ENCODE measurements at places on chromosomes 7 and 10. TPM values are rescaled to one million over a fixed set of nuclear protein-coding genes. Genes with fewer than 3 reads are reported as not detected.

Gene SFRP4
- not detected for total RNA-seq

Gene FAM20C
- total RNA-seq: 84.2 TPM

Gene CYP2C18
- not detected for total RNA-seq

- DNase-seq: no peak
Measured at GRCh38 chr7:27220440-27220955, 20.6 kb upstream of the HOXA13 start.

Gene FLNC
- 149 TPM for total RNA-seq

- no peak for DNase-seq
Measured at GRCh38 chr7:81608748-81609382, 161.0 kb downstream of the HGF start.

DNA sequence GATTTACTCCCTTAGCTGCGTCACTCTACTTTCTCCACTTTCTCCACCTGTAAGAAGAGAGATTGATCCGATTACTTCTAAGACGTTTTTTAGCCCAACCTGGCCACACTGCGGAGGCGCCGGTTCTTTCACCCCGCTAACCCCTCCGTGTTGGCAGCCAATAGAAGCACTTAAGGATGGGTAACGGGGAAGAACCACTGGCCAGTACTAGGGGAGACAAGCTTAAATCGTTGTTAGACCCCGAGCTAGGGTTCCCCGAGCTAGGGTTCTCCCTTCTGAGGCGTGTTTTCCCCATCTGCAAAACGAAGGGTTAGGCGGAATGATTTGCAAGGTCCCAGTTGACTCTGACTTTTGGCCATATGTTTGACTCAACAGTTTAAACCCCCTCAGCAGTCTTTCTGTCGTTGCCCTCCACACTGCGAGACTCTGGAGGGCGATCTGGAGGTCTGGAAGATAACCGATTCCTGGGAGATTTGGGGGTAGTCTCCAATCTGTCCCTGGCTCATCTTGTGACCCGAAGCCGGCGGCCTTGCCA, 644 bp downstream of the UMAD1 start:
- no peak for DNase-seq

DNA sequence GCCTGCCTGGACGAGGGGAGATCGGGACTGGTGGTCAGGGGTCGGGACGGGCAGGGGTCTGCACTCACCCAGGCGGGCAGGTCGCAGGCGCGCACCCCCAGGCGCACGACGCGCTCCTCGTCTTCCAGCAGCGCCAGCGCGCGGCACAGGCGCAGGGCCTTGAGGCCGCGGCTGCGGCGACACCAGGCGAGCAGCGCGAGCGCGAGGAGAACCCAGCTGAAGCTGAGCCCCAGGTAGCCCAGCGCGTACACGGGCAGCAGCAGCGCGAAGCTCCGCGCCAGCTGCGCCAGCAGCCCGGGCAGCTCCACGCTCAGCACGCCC, 328 bp downstream of the ESYT2 start:
- DNase-seq: no peak

DNA sequence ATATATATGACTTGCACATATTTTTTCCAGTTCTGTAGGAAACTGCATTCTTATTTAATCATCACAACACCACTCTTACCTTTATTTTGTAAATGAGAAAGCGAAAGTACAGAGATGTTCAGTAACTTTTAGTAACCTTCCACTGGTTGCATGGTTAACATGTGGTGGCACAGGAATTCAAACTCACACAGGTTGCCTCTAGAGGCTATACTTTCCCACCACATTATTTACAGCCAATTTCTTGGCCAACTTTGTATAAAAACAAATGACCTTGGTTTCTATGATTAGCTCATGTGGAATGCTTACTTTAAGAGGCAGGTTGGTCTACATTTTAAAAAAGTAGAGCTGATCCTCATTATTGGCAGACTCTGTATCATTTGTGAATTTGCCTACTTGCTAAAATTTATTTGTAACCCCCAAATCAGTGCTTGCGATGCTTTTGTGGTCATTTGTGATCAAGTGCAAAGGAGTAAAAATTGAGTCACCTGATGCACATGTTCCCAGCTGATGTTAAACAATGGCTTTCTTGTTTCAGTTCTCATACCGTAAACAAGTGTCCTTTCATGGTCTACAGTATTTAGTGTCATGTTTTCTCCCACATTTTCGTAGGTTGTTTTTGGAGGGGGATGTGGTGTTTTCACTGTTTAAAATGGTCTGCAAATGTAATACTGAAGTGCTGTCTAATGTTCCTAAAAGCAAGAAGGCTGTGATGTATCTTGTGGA, 14.8 kb downstream of the BBS9 start:
- DNase-seq: no peak

Gene DAGLB
- 7.3 TPM for total RNA-seq

GRCh38 chr10:63072951-63073350, 60.2 kb upstream of the NRBF2 start:
- no peak for DNase-seq

Gene ENKUR
- total RNA-seq: not detected

- no peak for DNase-seq
Measured at GRCh38 chr7:155506854-155507337, 39.5 kb downstream of the CNPY1 start.

Gene MXI1
- 5.4 TPM for total RNA-seq

- no peak for DNase-seq
Measured at GRCh38 chr7:24318326-24318725, 34.3 kb downstream of the NPY start.

Gene AFAP1L2
- total RNA-seq: 14.2 TPM

- DNase-seq: no peak
Measured at GRCh38 chr7:107070710-107071109, 26.2 kb downstream of the PRKAR2B start.

Gene ABCB1
- total RNA-seq: 13.3 TPM

DNA sequence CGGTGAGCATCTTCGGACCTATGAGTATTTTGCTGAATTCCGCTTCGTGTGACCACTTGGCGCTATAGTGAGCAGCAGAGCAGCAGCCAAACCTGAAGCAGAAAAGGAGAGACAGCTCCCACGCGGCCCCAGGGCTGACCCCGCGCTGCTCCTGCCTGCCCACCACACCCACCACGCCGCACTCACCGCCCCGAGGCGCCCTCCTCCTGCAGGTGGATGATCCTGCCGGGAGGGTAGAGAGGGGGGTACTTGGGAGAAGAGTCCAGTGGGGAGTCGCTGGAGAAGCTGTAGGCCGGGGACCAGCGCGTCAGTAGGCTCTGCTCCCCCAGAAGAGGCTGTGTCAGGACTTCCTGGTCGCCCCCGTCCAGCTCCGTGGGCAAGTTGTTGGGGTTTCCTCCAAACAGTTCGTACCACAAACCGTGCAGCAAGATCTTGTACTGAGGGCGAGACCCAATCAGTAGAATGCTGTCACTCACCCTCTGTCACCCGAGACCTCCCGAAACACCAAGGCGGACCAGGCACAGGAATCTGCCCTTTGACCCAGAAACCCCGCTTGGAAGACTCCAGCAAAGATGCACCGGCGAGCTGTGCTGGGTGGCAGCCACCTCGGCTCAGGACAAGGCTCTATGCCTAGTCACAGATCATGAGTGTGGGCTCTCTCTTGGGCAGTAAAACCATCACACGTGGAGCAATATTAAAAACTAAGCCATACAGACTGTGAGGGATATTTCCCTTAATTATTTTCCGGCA, 37.6 kb downstream of the DAGLB start:
- no peak for DNase-seq

GRCh38 chr10:75371010-75371409, 30.6 kb downstream of the ZNF503 start:
- DNase-seq: no peak

- DNase-seq: peak; percentile 22
Measured at GRCh38 chr7:49396229-49396628, 377.2 kb upstream of the VWC2 start.

Gene MBL2
- total RNA-seq: not detected

DNA sequence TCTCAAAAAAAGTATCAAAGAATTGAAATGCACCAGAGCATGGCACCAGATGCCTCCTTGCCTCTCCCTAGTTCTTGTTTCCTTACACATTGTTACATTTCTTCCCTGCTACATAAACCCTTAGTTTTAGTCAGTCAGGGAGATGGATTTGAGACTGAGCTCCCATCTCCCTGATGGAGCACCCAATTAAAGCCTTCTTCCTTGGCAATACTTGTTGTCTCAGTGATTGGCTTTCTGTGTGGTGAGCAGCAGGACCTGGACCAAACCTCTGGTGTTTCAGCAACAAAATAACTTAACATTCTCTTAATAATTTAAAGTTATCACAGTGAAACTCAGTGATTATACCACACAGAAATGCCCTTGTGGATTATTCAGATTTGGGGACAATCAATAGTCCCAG, 26.9 kb downstream of the PPP1R3C start:
- no peak for DNase-seq

- no peak for DNase-seq
Measured at GRCh38 chr7:26724795-26725194, 139.6 kb downstream of the SKAP2 start.

DNA sequence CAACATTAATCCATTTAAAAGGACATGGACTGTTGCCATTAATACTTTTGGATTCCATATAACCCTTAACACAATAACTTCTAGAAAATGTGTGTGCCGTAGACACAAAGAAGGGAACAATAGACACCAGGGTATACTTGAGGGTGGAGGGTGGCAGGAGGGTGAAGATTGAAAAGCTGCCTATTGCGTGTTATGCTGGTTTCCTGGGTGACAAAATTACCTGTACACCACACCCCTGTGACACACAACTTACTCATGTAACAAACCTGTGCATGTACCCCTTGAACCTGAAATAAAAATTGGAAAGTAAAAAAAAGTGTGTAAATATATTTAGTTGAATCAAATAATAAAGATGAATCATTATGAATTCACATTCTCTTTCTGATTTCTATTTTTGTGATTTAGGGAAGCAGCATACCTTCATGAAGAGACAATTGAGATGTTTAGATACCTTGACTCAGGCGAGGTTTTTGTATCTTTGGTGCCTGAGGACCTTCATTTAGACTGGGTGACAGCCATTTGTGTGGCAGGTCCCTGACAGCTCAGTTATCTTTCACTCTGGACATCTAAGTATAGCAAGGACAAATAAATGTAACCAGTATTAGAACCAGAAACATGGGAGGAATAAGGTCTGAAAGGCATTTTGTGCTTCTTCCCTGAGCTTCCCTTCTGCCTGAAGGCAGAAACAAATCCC, 28.7 kb downstream of the GIMAP8 start:
- no peak for DNase-seq

GRCh38 chr10:89363729-89364442, 14.0 kb upstream of the IFIT1B start:
- no peak for DNase-seq

DNA sequence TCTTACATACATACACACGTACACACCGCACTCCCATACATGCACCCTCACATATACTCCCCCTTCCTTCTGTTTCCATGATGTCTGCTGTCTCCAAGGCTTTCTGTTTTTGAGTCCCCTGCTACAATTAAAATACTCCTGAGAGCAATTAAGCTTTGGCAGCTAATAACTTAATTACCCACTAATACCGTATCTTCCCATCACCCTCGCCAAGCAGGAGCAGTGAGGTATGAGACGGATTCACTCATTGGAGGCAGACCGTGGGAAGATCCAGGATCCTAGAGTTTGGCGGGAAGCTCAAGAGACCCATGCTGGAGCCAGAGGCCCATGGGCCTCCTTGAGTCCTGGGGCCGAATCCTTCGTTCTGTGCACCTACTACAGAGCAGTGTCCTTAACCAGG, 1.7 kb upstream of the CALN1 start:
- no peak for DNase-seq

GRCh38 chr7:17130281-17131059, 168.0 kb upstream of the AHR start:
- DNase-seq: peak; percentile 75

Gene SAP25
- total RNA-seq: not detected

Gene ITGB1
- total RNA-seq: 1,039 TPM

DNA sequence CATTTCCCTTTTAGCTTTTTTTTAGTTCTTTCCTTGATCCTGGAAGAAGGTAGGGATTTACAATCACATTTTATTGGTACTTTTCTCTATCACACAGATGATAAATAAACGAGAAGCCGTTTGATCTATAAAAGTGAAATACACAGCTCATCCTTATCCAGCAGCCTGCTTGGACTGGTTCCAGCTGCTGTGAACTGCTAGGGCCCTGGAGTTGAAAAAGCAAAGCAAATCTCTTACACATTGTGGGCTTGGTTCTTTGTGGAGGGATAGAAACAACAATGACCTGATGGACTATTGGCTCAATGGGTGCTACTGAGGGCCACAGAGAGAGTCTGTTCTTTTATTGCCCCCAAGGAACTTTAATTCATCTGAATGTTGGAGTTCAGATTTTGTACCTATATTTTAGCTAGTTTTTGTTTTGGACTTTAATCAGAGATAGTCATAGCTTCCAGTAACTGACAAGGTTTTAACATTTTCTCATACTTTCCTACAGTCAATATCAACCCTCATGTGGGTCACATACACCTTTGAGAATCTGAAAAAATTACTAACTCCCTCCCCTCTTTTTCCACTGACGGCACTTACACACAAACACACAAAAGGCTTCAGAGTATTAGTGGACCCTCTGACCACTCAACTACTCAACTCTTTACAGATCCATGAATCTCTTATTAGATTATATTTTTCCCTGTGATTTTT, 91.6 kb upstream of the CCDC6 start:
- no peak for DNase-seq

GRCh38 chr7:47327698-47328391, 254.1 kb downstream of the TNS3 start:
- no peak for DNase-seq

DNA sequence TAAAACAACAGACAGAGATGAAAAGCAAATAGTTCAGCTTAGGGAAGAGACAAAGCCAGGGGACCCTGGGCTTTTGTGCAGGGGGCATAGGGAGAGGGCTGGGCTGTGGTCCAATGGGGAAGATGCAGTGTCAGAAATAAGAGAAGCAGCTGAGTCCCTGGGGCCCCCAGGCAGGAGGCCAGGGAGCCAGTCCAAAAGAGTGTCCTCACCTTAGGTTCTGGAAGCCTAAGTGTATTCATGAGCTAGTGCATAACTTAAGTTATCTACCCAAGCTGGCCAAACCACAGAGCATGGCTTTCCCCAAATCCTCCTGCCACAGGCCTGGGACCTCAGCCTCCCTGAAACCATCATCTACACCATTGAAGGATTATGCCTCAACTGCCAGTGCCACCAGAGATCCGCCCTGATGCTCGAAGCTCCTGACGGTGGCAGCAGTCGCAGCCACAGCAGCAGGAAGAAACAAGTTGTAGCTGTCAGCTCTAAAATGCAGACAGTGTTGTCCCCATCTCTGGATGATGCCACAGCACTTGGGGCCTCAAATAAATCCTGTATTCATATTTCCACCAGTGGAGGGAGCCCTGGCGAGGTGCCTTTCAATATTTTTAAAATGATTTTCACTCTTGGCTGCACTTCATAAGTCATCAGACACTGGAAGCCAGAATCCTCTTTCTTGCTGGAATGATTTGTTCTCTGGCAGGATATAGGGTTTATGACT, 574.6 kb downstream of the GRID1 start:
- no peak for DNase-seq

- no peak for DNase-seq
Measured at GRCh38 chr7:137930581-137930980, 71.3 kb downstream of the CREB3L2 start.

GRCh38 chr7:69526570-69526969, 71.7 kb upstream of the AUTS2 start:
- DNase-seq: no peak

Gene EEF1AKMT2
- 16.0 TPM for total RNA-seq

Gene ANKIB1
- total RNA-seq: 20.9 TPM
